ENCODE measurements at places on chromosomes 12 and 14.

GRCh38 chr12:113109872-113110599 lies 25.5 kb downstream of the RASAL1 start:
- no peak for DNase-seq

GRCh38 chr12:62272936-62273552 lies 12.8 kb downstream of the USP15 start:
- DNase-seq: no peak

- no peak for DNase-seq
Observed at GRCh38 chr14:69895109-69895508, 15.9 kb downstream of the SMOC1 start.

GRCh38 chr14:35940291-35940690 lies 114.2 kb downstream of the BRMS1L start:
- no peak for DNase-seq

DNA sequence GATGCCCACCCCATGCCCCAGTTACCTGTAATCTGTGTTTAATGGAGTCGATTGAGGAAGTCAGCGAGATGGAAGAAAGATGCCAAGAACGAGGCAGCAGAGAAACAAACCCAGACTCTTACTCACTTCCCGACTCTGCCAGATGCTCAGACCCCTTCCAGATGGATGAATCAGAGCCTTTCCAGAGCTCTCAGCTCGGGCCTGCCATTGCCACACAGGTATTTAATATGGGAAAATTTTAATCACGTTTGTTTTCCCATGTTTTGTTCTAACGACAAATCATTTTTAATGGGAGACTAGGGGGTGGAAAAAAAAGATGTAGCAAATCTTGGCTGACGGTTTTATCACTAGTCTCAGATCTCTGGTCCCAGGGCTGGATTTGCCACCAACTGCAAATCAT lies 72.5 kb upstream of the SRRM4 start:
- no peak for DNase-seq

DNA sequence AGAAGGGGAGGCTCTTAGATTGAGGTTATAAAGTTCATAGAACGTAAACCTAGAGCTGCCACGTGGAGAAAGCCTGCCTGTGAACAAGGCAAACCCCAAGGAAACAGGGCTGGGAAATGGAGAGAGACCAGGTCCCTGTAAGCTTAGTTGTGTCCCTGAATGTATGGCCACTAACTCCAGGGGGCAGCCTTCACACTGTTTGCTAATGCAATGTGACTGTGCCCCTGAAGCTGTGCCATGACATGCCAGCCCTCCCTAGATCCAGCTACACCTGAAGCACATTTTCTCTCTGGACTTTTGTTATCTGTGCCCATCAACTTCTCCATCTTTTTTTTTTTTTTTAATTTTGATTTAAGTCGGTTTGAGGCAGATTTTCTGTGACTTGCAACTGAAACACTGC lies 60.6 kb upstream of the TMCC3 start:
- no peak for DNase-seq

DNA sequence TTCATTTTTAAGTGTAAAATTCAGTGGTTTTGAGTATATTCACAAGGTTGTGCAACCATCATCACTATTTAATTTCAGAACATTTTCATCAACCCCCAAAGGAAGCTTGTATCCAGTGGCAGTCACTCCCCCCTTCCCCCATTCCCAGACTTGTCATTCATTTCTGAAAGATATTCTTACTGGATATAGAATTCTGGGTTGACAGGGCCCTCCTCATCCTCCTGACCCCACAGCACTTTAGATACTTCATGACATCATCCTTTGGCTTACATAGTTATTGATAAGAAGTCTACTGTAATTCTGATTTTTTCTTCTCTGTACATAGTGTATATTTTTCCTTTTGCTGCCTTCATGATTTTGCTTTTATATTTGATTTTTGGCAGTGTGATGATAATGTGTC lies 8.8 kb upstream of the ADGRD1 start:
- DNase-seq: no peak

DNA sequence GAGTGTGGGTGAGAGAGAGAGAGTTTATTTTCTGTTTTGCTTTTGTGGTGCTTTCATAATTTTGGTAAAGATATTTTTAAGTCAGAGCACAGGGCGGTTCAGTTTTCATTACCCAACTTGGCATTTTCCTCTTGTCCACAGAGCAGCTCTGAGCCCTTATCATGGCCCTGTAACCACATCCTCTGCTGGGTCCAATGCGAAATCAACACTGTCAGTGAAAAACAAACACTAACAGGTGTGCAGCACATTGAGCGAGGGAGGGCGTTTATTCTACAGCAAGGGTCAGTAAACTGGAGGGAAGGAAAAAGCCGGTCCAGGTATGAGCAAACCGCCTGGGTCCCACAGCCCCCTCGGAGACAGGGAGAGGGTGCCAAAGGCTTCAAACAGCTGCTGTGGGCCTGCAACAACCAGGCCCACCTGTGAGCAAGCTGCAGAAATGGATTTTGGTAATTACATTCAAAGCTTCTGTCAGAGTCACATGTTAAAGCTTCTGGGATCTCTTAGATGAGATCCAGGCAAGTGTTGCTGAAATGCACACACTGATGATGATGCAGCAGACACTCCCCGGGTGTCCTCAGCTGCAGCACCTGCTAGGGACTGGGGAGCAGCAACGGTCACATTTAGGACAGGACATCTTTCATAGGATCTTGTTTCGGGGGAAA lies 132.7 kb upstream of the DYRK2 start:
- DNase-seq: no peak

DNA sequence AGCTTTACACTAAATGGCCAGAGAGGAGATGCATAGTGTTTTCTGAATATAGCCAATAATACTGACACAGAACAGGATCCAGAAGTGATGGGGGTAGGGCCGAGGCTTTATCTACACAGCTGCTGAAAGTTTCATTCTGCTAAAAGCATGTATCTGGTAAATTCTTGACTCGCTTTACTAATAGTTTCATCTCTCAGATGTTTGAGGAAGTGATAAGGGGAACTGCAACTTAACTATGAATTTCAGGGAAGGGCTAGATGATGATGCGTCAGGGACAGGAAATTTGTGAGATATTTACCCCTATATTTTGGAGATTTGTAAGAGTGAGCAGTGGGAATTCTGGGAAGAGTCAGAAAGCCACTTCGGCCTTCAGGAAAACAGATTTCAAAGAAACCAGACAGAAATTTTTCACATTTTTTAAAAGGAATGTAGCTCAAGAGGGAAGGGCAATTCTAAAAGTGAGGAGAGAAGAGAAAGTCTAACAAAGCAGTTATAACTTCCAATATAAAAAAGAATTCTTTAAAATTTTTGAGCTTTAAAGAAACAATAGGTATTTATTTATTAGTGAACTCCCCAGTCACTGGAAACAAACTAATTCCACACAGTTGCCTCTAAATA lies 243.1 kb downstream of the BCAT1 start:
- no peak for DNase-seq

DNA sequence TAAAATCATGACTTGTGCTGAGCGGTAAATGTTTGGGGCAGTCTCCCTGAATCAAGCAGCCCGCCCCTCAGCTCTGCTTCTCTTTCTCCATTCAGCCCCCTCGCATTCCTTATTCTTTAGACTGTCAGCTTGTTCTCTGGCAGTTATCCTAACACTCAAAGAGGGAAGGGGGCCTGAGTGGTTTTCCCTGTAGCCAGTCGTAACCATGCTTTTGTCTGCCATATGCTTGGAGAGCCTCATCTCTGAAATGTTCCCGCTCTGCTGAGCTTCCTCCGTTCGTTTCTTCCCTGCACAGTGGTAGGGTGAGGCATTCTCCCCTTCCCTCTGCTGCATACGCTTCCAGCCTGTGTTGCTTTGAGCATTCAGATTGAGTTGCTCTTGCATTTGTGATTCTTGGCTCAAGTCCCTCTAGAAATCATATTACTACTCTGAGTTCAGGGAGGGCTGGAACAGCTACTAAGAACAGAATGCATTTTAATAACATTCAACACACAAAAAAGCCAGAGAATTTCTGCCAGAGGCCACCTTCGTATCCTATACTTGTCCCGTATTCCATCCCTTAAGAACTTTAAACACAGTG lies 119.7 kb downstream of the FBXL14 start:
- DNase-seq: peak; percentile 83

GRCh38 chr14:78498062-78498595 lies 328.0 kb downstream of the NRXN3 start:
- DNase-seq: no peak

- no peak for DNase-seq
Observed at GRCh38 chr14:88562532-88562830, 356 bp upstream of the ZC3H14 start.

GRCh38 chr12:115351514-115352077 lies 667.6 kb upstream of the TBX3 start:
- DNase-seq: no peak

DNA sequence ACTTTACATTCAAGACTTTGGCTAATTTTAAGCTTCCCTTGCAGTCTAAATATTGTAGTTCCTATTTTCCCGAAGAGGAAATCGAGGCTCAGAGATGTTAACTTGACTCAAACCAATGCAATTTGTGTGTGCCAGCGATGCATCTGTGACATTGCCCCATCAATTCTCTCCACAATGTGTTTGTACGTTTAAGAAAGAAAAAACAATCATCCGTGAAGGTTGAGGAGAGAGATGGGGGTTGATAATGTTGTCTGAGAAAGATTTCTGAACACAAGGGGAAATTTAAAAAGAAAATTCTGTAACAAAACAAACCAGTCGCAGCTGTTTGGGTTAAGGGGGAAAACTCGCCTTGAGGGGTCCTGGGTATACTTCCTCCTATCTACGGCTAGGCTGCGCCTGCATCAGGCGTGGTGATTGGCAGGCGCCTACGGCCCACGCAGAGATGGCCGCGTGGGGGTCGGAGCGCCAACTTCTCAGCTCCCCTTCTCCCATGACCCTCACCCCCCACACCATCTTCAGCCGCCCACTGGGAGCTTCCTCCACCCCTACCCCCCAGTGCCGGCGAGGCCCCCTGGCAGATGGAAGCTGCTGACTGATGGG lies 12.3 kb downstream of the SIX1 start:
- no peak for DNase-seq

- no peak for DNase-seq
Observed at GRCh38 chr12:115521771-115522409, 755.6 kb downstream of the MED13L start.

GRCh38 chr12:124720681-124721500 lies 142.8 kb downstream of the SCARB1 start:
- peak; percentile 90 for DNase-seq

GRCh38 chr12:550473-551260 lies 90.9 kb downstream of the B4GALNT3 start:
- DNase-seq: no peak

GRCh38 chr14:58826845-58827686 lies 189.3 kb downstream of the DACT1 start:
- DNase-seq: no peak

- DNase-seq: no peak
Observed at GRCh38 chr12:54228471-54228870, 39.7 kb upstream of the SMUG1 start.

DNA sequence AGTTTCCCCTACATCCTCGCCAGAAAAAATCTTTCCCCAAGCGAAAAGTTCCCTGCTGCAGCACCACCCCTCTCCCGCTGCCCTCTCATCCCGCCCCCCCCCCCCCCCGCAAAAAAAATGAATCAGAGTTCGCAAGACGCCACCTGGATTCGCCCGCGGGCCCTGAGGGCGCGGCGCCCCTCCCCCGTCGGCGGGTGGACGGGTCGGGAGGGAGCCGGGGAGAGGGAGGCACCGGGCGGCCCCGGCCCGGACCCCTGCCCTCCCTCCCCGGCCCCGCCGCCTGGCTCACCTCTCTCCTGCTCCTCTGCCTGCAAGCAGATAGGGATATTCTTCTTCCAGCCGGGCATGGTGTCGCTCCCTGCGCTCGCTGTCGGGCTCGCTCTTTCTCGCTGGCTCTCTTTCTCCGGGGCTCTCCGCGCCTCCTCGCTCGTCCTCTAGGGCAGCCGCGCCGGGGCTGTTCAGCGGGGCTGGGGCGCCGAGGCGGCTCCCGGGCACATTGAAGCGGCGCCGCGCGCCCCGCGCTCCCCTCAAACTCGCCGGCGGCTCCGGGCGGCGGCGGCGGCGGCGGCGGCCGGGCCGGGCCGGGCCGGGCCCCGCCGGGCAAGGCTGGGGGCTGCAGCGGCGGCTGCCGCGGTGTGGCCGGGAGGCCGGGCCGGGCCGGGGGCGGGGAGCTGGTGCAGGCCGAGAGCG lies 200.3 kb upstream of the CAND1 start:
- no peak for DNase-seq

DNA sequence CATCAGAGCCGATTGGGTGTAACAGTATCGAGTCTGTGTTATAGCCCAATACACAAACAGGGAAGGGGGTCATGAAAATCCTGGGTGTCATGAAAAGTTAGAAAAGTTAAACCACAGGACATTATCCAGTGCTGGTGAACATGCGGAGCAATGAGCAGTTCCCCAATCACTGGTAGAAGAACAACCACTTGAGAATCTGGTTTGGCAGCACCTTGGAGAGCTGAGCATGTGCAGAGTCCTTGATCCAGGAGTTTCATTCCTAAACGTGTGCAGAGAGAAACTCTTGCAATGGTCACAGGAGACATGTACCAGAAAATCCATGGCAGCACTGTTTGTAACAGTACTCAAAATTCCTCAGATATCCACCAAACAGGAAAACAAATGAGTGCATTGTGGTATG lies 23.0 kb upstream of the JDP2 start:
- DNase-seq: no peak

DNA sequence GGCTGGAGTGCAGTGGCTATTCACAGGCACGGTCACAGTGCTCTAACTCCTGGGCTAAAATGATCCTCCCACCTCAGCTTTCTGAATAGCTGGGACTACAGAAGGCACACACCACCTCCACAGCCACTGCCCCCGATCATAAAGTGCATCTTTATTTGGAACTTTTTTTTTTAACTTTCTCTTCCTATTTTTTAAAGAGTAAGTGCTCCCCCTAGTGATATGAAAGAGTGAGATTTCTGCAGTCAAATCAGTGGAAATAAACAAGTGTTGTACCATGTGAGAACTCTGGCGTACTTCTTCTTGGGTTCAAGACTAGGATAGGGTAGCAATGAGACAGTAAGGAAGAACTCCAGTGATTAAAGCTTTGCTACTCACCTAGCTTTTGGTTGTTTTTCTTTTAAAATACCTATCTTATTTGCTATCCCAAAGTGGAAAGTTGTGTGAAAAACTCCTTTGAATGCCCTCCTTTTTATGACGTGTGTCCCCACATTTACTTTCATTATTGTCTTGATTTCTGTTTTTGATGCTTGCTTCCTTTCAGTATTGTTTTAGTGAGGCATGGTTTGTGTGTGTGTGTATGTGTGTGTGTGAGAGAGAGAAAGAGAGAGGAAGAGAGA lies 6.6 kb downstream of the PPP4R4 start:
- no peak for DNase-seq

GRCh38 chr12:48021485-48022179 lies 17.4 kb upstream of the COL2A1 start:
- DNase-seq: no peak

DNA sequence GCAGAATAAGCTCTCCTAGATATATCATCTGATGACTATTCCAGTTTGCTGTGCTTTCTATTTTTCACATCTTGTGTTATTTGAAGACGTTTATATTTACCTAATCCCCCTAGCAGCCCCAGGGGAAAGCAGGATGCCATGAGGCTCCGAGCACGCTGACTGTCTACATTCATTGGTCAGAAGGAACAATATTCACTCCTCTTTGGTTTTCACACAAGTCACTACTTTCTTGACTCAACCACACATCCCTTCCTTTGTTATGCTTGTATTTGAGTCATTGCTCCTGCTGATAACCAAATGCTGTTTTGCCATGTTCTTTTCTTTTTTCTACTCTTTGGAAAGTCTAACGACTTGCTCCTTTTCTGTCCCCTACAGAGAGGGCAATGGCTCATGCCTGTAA lies 86.5 kb upstream of the SLC38A2 start:
- no peak for DNase-seq

- DNase-seq: no peak
Observed at GRCh38 chr12:130224613-130225012, 62.3 kb downstream of the FZD10 start.

- no peak for DNase-seq
Observed at GRCh38 chr14:99240627-99241324, 31.2 kb downstream of the BCL11B start.

All from fibroblast of skin of left biceps (primary cell).